ENCODE measurements at places on chromosomes 16 and 17. TPM values are rescaled to one million over a fixed set of nuclear protein-coding genes. Genes with fewer than 3 reads are reported as not detected.
A peak's percentile ranks its signal among the peaks of the same experiment; 100 is the strongest.

DNA sequence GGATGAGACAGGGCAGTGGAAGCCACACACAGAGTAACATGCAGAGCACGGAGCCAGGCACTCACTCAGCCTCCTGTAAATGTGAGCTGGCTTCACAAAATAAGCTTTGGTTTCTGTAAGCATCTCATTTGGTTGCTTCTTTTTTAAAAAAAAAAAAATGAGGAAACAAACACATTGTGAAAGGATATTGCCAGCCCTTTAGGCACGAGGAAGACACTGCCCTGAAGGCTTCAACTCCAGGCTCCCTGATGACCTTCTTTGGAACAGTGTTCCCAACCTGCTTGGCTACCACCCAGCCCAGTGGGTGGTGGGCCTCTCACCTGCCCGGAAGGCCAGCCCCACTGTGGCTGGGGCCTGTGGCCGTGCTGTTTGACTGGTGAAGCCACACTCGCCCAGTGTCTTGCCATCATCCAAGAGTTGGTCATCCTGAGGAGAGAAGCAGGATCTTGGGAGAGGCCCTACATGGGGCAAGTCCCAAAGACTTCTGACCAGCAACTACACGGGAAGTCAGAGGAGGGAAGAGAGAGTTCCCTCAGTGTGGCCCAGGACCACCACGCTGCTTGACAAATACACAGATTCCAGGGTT lies 1.9 kb downstream of the ELOB start:
- DNase-seq: peak; percentile 25
- peaks cover 15% of the 10 kb centered on the region for H3K36me3 ChIP-seq
- no peaks in the 10 kb centered on the region for H3K27me3 ChIP-seq
- H3K27ac ChIP-seq: no peak overlapping the region

DNA sequence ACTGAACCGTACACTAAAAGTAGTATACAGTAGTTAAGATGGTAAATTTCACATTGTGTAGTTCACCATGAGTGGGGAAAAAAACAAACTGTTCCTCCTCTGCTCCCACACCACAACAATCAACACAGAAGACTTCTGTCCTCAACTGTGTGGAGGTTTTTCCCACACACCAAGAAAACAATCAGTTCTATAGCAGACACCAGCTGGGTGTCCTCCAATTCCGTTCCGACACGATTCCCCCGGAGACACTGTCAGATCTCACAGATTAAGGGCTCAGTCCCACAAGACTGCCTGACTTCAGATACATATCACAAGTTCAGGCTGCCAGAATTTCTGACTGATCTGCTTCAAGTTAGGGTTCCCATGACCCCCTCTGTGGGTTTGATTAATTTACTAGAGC lies 31.8 kb downstream of the BBS2 start:
- H3K4me3 ChIP-seq: no peak overlapping the region
- no peaks in the 10 kb centered on the region for H3K4me1 ChIP-seq
- no peaks in the 10 kb centered on the region for H3K27me3 ChIP-seq

GRCh38 chr16:83730812-83731211 lies 77.0 kb upstream of the HSBP1 start:
- H3K27ac ChIP-seq: no peak overlapping the region
- no peaks in the 10 kb centered on the region for H3K36me3 ChIP-seq
- no peaks in the 10 kb centered on the region for H3K27me3 ChIP-seq
- no peak for DNase-seq
- H3K4me3 ChIP-seq: no peak overlapping the region

GRCh38 chr17:3859940-3860339 lies 13.9 kb upstream of the NCBP3 start:
- no peak overlapping the region for H3K4me3 ChIP-seq
- H3K27ac ChIP-seq: no peak overlapping the region
- no peaks in the 10 kb centered on the region for H3K36me3 ChIP-seq
- DNase-seq: peak; percentile 33

DNA sequence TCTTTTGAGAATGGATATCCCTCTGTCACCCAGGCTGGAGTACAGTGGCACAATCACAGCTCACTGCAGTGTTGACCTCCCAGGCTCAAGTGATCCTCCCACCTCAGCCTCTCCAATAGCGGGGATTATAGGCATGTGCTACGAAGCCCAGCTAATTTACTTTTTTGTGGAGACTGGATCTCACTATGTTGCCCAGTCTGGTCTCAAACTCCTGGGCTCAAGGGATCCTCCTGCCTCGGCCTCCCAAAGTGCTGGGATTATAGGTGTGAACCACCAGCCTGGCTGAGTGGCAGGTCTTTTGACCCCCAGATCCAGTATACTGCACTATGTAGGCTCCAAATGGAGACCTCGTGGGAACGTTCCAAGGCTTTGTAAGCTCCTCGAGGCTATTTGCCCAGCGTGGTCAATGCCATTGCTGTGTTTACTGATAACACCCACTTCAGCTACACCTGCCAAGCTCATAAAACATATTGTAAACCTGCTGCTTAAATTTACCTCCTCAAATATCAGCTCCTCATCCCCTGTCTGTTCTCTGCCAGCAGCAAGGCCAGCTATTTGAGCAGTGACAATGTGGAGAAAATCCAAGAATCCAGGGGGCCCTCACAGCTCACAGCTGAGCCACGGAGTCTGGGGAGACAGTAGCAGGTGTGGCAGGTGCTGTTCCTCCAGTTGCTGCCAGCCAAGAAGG lies 16.2 kb upstream of the KIFC3 start:
- H3K4me3 ChIP-seq: no peak overlapping the region
- H3K27me3 ChIP-seq: no peaks in the 10 kb centered on the region
- H3K4me1 ChIP-seq: no peaks in the 10 kb centered on the region

The ATAD5 gene
- 1.7 TPM for total RNA-seq

DNA sequence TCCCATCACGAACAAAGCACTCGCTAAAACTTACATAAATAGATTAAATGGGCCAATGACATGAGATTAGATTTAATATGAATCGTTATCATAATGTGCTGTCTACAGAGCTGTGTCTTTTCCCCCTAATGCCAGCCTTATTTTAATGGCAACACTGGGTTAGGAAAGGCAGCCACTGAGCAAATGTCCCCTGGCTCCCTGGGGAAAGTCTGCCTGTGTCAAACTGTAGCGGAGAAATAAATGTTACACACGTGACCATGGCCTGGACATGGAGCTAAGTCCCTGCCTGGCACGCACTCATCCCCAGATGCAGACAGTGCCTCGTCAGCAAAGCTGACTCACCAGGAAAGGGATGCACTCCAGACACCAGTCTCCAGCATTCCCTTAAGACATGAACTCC lies 61.3 kb upstream of the SDK2 start:
- H3K4me3 ChIP-seq: no peak overlapping the region
- DNase-seq: no peak
- no peak overlapping the region for H3K27ac ChIP-seq
- no peaks in the 10 kb centered on the region for H3K36me3 ChIP-seq

The NPIPA2 gene
- 3.7 TPM for total RNA-seq

The AXIN2 gene
- total RNA-seq: 14.0 TPM

GRCh38 chr17:57609125-57609877 lies 135.8 kb downstream of the CCDC182 start:
- H3K4me1 ChIP-seq: peaks cover 12% of the 10 kb centered on the region
- H3K27me3 ChIP-seq: no peaks in the 10 kb centered on the region

Data from kidney (tissue), 22 donors.